ENCODE measurements at places on chromosomes 16 and 17.

DNA sequence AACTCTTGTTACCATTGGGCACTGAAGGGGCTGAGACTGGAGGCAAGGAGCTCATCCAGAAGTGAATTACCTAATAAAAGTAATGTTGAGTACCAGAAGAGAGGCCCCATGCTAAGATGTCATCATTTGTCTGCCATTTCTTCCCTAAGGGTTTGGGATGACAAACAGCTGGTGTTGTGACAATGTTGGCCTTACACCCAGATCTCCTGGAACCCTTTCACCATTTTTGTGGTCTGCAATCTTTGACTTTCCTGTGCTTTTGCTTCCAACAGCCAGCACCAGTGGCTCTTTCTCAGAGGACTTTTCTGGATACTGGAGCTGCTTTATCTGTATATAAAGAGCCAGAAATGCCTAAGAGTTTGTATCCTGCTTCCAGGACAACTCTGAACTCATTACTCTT lies 84.1 kb downstream of the SHISA9 start:
- no peak for DNase-seq

- peak; percentile 38 for DNase-seq
These were observed 19.9 kb upstream of the GPATCH8 start for GRCh38 chr17:44522883-44523671.

DNA sequence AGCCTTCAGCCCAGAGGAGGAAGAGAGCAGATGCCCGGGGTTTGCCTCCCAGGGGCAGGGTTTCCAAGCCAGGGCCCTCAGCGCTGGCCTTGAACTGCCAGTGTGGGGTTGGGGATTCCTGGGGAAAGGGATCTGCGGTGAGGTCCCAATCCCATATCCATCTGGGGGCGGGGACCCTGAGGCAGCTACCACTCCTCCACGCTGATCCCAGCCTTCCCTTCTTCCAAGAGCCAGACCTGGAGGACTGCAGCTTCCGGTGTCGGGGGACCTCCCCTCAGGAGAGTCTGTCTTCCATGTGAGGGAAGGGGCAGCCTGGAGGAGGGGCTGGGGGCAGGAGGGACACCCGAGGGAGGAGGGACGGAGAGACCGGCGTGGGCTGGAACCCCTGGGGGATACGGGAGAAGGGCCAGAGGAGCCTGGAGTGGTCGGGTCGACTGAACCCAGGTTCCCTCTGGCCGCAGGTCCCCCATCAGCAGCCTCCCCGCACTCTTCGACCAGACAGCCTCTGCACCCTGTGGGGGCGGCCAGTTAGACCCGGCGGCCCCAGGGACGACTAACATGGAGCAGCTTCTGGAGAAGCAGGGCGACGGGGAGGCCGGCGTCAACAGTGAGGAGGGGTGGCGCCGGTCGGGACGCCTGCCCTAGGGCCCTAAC lies 10.7 kb upstream of the CISD3 start:
- no peak for DNase-seq

GRCh38 chr16:15942931-15943690 lies 6.3 kb upstream of the ABCC1 start:
- no peak for DNase-seq

GRCh38 chr17:4657678-4658077 lies 16.2 kb upstream of the ALOX15 start:
- no peak for DNase-seq

Measured in tibial nerve (tissue), 4 donors.